ENCODE measurements at places on chromosomes 3 and 15. TPM values are rescaled to one million over a fixed set of nuclear protein-coding genes. Genes with fewer than 3 reads are reported as not detected.

- DNase-seq = no peak
Observed at GRCh38 chr15:76200083-76200465, 111.2 kb downstream of the ETFA start.

GRCh38 chr3:136858381-136858780 is 3.6 kb upstream of the NCK1 start:
- DNase-seq = no peak

- no peak for DNase-seq
Observed at GRCh38 chr3:70400194-70400593, 87.8 kb upstream of the MDFIC2 start.

DNA sequence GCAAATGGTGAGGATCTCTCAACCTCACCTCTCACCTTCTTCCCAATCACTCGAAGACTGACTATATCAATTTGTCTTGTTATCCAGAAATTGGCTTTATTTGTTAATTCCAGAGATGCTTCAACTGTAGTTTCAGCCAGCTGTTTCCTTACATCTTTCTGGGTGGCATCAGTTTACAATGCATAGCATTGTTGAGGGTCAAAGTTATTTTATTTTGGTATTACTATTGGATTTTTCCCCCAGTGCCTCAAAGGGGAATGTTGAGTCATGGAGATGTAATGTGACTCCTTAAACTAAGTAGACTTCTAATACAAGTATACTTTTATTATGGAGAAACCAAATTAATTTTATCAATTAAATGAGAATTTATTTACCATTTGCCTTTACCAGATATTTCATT is 351.6 kb downstream of the TIGIT start:
- no peak for DNase-seq

DNA sequence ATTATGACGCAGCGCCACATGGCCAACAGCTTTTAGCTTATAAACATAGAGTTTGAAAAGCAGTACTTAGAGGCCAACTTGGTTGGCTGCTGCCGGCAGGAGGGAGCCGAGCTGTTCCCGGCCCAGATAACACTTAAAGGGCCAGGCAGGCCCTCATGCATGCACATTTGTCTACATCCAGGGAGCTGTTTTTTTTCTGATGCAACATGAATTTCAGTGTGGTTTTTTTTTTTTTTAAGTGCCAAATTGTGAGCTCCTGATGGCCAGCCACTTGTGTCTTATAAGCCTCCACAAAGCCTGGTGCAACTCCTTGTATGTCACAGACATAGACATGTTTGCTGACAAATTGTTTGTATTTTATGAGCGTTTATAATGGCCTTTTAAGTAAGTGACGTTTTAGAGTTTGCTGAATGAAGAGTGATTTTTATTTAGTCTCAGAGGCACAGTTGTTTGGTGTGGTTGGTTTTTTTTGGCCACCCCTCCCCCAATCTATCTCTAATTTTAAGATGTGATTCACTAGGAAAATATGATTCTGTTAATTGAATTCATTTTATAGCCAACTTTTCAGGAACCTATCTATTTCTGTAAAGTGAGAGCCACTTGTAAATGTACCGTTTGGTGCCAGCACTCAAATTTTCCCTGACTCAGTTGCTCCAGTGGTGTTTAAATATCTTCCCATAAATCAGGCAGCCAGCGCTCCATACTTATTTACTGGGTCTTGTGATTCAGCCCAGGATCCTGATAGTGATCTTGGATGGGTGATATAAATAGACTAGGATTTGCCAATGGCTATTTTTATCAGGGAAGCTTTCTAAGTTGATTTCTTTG is 134.3 kb downstream of the VGLL4 start:
- peak; percentile 40 for DNase-seq

GRCh38 chr3:144039661-144040060 is 68.0 kb downstream of the DIPK2A start:
- peak; percentile 79 for DNase-seq

DNA sequence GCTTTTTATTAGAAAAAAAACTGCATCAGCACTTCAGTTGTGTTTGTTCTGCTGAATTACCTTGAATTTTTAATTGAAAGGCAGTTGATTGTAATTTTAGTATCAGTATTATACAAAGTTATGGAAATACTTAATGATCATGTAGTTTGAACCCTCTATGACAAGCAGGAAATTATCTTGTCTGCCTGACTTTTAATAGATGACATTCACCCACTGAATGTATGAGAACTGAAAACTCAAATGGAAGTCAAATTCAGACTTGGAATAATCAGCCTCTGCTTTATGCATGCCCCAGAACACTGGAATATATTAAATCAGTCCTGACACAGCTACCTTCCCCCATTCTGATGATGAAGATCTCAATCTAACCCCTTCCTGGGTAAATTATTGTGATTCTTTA is 73.5 kb downstream of the SLC49A4 start:
- no peak for DNase-seq

GRCh38 chr15:101127506-101128076 is 124.3 kb downstream of the CHSY1 start:
- peak; percentile 69 for DNase-seq

- no peak for DNase-seq
Observed at GRCh38 chr3:176490357-176490756, 706.9 kb downstream of the TBL1XR1 start.

- peak; percentile 1 for DNase-seq
Observed at GRCh38 chr3:48897460-48898376, 964 bp downstream of the SLC25A20 start.

GRCh38 chr3:131393868-131394267 is 12.3 kb downstream of the NUDT16 start:
- no peak for DNase-seq

DNA sequence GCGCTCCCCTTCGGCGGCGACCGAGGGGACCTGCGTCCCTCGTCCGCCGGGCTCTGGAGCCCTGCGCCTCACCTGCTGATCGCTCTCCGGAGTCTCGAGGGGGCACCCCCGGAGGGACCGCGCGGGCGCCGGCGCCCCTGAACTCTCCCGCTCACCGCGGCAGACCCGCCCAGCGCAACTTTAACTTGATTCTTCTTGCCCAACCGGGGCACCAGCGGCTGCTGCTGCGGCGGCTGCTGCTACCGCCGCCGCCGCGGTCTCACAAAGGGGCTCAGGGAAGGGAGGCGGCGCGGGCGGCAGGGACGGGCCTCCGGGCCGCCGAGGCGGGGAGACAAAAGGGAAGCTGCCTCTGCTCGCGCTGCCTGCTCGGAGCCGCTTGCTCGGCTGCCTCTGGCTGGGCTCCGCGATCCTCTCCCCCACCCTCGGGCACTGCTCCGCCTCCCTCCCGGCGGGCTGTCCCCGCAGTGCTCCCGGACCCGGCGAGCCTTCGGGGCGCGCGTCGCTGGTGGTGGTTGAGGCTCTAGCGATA is at the start of gene PPM1L:
Gene PPM1L, plus strand, starts transcription at position 456 of the 529 bp plus-strand sequence.
- DNase-seq = peak; percentile 16

- DNase-seq = peak; percentile 38
Observed at GRCh38 chr3:42151596-42152168, 60.5 kb downstream of the TRAK1 start.

DNA sequence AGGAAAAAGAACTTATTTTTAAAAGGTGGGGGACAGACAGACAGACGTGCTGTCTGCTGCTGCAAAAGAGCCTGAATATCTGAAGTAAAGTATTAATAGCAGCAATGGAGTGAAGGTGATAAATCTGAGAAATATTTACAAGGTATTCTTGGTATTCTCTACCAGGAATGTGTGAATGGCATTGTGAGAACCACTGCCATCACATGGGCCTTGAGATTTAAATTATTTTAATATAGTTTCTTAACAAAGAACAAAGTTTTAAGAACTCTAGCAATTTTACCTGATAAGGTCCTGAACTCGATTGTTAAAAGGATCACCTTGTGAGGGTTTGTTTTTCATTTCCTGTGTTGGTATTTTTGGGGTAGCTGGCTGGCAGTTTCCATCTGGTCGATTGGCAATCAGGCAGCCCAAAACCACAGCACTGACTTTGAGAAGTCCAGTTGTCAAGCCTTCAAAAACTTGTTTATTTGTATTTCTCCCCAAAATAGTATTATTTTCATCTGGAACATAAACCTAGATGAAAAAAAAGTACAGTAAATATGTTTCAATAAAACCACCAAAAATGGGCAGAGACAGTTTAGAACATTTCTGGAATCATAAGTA is 97.3 kb downstream of the ISL2 start:
- DNase-seq = no peak

DNA sequence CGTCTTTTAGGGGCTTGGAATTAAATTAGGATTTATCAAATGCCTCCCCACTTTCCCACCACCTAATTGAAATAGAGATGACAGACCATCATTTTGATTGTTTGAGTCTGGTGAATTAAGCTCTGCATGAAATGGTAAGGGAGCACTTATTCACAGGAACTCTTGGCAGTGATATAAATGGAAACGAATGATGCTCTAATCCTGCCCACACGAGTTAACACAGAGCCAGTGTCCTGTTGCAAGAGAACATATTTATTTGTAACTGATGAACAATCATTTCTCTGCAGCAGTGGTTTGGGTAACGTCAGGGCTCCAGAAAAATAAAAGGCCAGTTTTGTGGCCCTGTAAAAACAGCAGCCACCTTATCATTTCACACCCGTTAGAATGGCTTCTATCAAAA is 163.3 kb downstream of the FEZF2 start:
- no peak for DNase-seq

- peak; percentile 84 for DNase-seq
Observed at GRCh38 chr3:125375950-125376679, 990 bp upstream of the ZNF148 start.

DNA sequence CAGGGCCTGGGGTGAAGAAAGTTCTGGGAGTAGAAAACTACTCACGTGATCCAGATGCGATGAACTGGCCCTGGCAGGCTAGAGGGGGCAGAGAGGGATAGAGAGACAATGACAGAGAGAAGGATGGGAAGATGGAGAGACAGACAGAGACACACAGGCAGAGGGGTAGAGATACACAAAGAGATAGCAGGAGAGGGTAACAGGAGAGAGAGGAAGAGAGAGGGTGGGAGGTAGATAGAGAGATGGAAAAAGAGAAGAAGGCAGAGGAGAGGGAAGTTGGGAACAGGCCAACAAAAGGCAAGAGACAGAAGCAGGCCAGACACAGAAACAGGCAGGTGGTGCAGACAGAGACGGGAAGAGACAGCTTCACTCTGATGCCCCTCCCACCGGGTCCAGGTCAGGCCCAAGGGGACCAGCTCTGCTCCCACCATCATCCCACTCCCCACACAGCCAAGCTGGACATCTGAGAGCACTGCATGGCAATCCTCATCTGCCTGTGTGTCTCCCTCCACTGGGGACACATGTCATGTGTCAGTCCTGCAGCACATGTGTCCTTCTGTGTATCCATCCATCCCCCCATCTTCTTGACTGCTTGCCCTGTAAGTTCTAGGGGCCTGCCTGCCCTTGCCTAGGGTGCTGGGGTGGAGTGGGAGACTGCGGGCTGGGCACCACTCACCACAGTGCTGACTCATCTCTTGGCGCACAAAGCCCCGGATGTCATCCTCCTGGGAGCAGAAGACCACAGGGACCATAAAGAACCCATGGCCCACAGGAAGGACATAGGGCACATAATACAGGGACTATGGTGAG is 2.2 kb upstream of the UCN2 start:
- peak; percentile 76 for DNase-seq

DNA sequence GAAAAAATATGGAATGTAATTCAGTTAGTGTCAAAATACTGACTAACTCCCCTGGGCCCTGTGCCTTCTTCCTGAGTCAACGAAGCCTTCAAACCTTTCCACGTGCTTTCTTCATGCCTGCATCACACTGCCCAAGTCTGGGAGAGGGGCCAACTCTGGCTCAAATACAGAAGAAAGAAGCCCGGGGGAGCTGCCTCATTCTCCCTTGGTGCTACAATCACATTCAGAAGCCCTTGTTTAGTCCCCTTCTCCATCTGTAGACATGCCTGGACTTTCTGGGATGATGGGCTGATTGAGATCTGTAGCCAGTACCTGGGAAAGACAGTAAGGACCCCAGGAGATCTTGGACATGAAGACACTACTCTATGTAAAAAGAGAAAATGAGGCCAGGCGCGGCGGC is 77.8 kb upstream of the GSK3B start:
- DNase-seq = peak; percentile 56

GRCh38 chr3:108552267-108553159 is 36.7 kb downstream of the CIP2A start:
- peak; percentile 54 for DNase-seq

DNA sequence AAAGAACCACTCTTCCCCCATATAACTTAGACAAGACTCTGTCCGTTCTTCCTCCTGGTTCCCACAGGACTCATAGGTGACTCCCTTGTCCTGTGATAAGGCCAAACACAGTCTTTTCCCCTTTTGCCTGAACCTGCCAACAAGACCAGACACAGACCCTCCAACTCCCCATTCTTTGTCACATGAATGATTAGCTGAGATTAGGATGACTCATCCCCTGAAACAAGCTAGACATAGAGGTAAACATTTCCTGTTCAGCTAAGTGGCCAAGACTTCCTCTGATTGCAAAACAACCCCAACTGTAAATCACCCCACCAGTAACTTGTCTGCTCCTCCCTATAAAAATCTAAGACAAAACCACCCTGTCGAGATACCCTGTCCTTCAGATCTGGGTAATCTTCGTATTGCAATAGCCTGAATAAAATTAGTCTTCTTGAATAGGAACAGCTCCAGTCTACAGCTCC is 11.4 kb upstream of the HTR3E start:
- peak; percentile 99 for DNase-seq

DNA sequence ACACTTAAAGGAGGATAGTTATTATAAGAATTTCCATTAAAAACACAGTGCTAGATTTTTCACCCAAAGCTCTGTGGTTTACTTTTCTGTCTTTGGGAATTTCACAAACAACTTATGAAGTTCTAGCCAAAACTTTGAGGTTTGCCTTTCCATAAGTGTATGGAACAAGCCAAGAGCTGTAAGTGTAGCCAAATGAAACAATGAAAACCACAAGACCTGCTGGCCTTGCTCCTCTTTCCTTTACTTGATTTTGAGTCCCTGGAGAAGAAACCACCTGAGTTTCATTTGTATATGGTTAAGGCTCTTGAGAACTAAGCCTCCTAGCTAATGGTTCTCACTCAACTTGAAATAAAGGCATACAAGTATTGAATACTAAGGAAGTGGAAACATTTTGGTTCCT is 365.3 kb upstream of the EPHA3 start:
- no peak for DNase-seq

- no peak for DNase-seq
Observed at GRCh38 chr3:179608931-179609720, 4.5 kb downstream of the NDUFB5 start.

The B4GALT4 gene
- 40.5 TPM for total RNA-seq

The ARID3B gene
- 3.4 TPM for total RNA-seq

The ZNF502 gene
- 4.4 TPM for total RNA-seq

The SAXO2 gene
- total RNA-seq = 0.38 TPM

The SLC28A1 gene
- not detected for total RNA-seq

The TMEM266 gene
- total RNA-seq = under 0.01 TPM

The NR2E3 gene
- 0.26 TPM for total RNA-seq

The DZIP1L gene
- 0.77 TPM for total RNA-seq

The SV2B gene
- total RNA-seq = 0.26 TPM

The CPLX3 gene
- not detected for total RNA-seq

The TMCO5A gene
- not detected for total RNA-seq

The THOC7 gene
- 38.8 TPM for total RNA-seq

The WDR49 gene
- total RNA-seq = 1.1 TPM

All from bronchial epithelial cell (primary cell).